ENCODE measurements at places on chromosomes 2 and 18.

DNA sequence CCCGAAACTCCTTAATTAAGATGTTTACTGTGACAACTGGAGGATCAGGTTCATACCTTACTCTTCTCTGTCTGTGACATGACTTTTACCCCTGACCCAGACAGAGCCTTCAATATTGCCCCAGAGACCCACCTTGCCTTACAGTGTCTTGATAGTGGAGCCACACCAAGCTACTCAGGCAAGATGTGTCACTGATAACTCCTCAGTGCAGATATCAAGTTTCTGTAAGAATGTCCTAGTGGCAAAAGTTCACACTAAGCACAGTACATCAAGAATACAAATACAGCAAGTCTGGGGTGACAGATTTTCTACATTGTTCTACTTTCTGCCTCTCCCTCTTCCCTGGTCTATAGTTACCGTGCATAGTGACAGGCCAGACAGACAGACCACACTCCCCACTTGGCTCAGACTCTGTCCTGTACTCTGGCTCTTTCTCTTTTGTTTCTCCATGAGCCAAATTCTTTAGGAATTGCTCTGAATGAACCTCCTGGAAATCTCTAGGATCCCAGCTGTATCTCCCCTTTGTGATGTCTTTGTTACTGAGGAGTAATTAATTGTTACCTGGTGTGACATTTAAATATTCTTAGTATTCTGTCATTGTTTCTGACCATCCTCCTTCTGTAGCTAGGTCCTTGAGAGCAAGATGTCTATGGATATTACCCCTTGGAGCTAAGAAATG lies 24.1 kb upstream of the APOB start:
- no peak for DNase-seq

DNA sequence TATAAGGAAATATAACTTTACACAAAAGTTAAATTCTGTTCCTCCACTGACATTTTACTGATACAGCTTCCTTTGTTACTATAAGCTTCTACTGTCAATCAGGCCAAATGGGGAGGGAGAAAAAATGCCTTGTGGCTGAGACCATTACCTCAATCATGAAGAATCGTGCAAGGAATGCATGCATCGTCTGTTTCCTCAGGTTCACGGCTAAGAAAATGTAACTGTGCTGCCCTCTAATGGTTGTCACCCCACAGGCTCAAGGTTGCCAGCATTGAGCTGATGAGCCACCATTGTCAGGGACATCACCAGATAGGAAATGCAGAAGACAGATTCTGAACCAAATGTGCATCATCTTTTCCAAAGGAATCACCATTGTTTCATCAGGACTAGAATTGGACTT lies 426.9 kb downstream of the CDH2 start:
- no peak for DNase-seq

- DNase-seq = no peak
Measured at GRCh38 chr2:657766-658165, 19.4 kb downstream of the TMEM18 start.

GRCh38 chr2:33477473-33478468 lies 1.3 kb downstream of the RASGRP3 start:
- no peak for DNase-seq

DNA sequence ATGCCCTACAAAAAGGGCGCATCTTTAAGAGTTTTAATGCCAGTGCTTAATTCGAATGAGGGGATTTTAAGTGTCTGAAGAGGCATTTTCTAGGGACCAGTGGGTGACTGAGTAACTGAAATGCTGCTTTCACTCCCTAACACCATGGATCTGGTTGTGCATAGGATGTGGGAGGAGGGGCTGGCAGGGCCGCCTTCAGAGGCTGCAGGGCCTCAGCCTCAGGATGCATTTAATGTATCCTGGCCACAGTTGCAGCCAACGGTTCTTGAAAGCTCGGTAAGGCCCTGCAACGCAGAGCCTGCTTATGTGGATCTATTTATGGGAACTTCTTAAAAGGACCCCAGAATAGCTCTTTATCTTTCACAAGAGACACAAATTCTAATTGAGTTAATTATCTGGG lies 25.8 kb upstream of the IL18RAP start:
- no peak for DNase-seq

GRCh38 chr18:69948919-69949537 lies 1.4 kb upstream of the CD226 start:
- DNase-seq = no peak

GRCh38 chr2:144705328-144706245 lies 185.7 kb upstream of the ZEB2 start:
- no peak for DNase-seq

- DNase-seq = no peak
Measured at GRCh38 chr2:233350708-233351107, 3.6 kb upstream of the DGKD start.

- DNase-seq = no peak
Measured at GRCh38 chr2:119407430-119408220, 24.0 kb upstream of the TMEM37 start.

- no peak for DNase-seq
Measured at GRCh38 chr18:36693931-36694620, 134.7 kb downstream of the TPGS2 start.

- no peak for DNase-seq
Measured at GRCh38 chr2:71313016-71313766, 18.4 kb upstream of the ZNF638 start.

GRCh38 chr18:57631697-57632096 lies 10.1 kb upstream of the NARS1 start:
- no peak for DNase-seq

DNA sequence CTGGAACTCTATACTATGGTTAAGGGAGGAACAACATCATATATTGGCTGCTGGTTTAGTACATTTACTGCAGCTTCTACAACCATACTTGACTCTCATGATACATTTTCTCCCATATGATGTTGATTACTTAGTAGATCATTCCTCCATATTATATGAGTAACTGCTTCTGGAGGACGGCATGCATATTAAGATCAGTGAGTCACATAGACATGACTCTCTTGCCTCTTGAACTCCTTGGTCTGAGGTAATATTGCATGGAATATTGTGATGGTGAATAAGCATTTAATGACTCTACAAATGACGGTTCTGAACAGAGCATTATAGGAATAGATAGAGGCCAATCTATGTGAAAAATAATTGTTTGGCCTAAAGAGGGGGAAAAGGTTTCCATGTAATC lies 418.8 kb upstream of the SPHKAP start:
- no peak for DNase-seq

GRCh38 chr2:205972113-205972512 lies 113.9 kb downstream of the INO80D start:
- DNase-seq = no peak

DNA sequence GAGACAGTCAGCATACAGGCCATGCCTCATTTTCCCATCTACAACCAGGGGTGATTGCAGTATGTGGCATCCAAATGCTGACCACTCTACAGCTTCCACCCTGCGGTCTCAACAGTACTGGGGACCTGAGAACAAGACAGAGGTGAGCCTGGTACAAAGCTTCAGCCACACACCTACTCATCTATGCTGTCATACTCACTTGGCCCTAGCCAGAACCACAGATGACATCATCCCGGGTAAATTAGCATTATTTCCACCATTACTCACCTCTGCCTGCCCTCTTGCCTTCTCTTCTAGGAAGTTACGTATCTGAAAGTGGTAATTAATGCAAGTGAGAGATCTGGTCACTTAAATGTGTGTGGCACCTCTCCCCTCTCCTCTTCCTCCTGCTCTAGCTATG lies 208.2 kb upstream of the ARL4C start:
- no peak for DNase-seq

GRCh38 chr2:223882715-223883114 lies 45.3 kb upstream of the AP1S3 start:
- no peak for DNase-seq

DNA sequence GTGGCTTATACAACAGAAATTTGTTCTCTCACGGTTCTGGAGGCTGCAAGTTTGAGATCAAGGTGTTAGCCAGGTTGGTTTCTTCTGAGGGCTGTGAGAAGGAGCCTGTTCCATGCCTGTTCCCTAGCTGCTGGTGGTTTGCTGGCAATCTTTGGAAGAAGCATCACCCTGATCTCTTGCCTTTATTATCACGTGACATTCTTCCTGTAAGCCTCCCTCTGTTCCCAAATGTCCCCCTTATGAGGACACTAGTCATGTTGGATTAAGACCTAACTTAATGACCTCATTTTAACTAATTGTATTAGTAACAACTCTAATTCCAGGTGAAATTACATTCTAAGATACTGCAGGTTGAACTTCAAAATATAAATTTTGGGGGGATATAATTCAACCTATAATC lies 135.2 kb downstream of the DPP10 start:
- DNase-seq = no peak

- no peak for DNase-seq
Measured at GRCh38 chr2:183248866-183249567, 124.8 kb downstream of the NUP35 start.

All from activated effector memory CD4-positive, alpha-beta T cell treated with Interleukin-2 at 50 U/mL for 16 hours (primary cell).